ENCODE measurements at places on chromosomes 7 and 10.

DNA sequence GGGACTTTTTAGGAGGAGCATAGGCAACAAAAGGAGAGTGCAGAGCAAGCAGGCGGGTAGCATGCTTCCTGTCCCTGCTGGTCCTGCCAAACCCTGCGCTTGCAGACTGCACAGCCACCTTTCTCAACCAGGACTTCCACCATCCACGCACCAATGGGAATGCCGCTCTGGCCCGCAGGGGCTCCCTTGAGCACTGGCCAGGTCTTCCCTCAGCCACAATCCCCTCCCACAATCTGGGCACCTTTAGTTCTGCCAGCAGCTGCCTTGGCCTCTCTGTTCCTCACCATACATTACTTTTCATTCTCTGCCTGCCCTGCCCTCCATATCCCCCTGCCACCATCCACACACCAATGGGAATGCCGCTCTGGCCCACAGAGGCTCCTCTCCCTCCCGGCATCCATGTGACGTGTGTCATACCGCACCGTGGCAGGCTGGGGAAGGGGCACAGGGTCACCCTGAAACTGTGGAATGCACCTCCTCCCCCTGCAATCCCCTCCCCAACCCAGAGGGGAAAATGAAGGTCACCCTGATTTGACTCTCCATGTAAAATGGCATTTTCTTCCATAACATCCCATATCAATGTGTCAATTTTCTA lies 97.3 kb upstream of the MACROH2A2 start:
- no peak for DNase-seq

GRCh38 chr7:115233809-115234208 lies 311.9 kb downstream of the MDFIC start:
- DNase-seq = no peak

DNA sequence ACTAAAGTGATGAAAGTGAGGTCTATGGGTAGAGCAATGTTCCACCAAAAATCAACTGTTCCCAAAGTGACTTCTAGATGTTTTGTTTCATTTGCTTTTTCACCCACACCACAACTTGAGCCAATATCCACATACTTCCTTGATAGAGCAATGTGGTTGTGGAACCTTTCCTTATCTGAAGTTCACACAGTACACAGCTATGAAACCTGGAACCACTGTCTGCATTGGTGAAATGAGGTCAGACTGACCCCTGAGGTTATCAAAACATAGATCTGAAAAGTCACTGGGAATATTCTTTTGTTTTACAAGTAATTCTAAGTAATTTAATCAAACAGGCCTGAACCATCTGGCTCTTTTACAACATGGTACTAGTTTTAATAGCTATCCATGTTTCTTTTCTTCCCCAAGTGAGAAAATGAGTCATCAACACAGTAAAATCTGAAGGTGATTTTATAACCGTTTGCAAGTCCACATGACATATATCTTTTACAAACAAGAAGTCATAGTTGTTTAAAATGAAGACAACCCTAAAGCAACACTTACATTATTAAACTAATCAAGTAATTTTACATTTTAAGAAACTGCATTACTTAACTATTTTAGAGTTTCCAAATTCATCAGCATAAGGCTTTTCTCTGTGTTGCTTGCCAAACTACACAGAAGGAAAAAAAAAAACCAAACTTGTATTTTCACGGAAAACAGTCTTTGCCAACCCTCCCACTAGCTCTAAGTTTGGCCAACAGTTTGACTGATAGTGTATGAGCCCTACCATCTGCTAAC lies 80.3 kb downstream of the LRRC17 start:
- DNase-seq = peak; percentile 95

DNA sequence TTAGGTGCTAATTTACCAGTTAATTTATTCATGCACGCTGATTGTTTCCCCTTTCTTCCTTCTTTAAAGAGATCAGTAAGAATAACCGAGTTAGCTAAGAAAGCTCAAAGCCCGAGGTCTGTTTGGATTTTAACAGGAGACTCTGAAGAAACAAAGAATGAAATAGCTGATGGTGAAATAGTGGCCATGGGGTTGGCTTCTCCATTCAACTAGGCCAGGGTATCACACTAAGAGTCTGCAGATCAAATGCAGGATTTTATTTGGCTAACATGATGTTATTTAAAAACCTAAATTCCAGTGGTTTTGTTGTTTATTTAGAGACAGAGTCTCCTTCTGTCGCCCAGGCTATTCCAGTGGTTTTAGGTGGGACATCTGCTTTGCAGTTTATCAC lies 65.2 kb upstream of the SYPL1 start:
- DNase-seq = peak; percentile 67

- no peak for DNase-seq
Observed at GRCh38 chr7:46784732-46785131, 797.2 kb downstream of the TNS3 start.

DNA sequence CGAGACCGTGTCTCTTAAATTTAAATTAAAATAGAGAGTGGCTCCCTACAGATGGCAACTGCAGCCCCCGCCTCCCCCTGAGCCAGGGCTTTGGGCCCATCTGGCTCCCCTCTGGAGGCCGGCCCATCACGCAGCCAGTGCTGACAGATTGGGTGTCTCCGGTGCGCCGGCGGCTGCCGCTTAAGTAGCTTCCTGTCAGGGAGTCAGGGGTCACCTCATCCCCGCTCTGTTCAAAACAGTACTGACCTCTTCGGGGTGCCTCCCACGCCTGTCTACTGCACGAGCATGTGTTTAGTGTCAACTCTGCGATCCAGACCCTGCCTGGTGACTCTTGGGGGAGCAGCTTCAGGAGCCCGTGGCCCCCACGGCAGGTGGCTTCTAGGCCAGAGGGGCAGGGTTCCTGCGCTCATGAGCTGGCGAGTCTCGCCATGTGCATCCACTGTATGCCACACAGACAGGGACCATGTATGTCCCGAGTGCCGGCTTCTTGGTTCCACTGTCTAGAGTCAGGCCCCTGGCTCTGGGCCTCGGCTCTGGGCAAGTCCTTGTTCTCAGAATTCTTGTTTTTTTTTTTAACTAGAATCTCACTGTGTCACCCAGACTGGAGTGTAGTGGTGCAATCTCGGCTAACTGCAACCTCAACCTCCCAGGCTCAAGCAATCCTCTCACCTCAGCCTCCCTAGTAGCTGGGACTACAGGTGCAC lies 36.1 kb downstream of the KCTD7 start:
- DNase-seq = no peak

GRCh38 chr10:69262292-69262751 lies 16.0 kb upstream of the HK1 start:
- DNase-seq = no peak

DNA sequence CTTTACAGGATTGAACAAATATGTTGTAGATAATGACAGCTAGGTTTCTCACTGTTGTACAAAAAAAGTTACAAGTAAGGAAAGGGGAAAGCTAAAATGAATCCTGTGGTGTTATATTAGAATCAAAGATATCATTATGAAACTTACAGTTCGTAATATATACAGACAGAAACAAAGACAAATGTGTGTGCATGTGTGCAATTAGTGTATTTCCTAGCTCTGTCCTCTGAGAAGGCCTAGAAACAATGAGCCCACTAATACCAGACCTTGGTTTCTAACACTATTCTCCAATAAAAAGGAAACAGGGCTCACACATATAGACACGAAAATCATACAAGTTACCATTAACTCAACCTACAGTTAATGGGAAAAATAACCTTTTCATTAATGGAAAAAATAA lies 8.0 kb downstream of the KDM7A start:
- no peak for DNase-seq

- no peak for DNase-seq
Observed at GRCh38 chr7:100532165-100533022, 6.6 kb upstream of the AGFG2 start.

Measured in fibroblast of gingiva (primary cell).